ENCODE measurements at places on chromosomes 7 and 10.
A peak's percentile ranks its signal among the peaks of the same experiment; 100 is the strongest.

DNA sequence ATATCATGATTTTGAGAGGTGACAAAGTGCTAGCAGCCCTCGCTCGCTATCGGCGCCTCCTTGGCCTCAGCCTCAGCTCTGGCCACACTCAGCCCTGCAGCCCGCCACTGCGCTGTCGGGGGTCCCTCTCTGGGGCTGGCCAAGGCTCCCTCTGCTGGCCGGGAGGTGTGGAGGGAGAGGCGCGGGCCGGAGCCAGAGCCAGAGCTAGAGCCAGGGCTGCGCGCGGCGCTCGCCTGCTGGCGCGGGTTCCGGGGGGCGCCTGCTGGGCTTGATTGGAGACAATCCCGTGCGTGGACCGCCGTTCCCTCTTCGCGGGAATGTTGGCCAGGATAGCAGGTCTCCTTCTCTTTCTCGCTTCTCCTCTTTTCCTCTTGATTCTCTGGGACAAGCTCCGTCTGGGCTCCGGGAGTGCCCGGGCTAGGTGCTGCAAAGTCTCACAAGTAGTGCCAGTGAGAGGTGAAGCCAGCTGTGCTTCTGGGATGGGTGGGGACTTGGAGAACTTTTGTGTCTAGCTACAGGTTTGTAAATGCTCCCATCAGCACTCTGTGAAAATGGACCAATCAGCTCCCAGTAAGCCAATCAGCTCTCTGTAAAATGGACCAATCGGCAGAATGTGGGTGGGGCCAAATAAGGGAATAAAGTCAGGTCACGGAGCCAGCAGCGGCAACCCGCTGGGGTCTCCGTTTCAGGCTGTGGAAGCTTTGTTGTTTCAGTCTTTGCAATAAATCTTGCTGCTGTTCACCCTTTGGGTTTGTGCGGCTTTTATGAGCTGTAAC, 43.4 kb upstream of the ELMO1 start:
- DNase-seq, result no peak

DNA sequence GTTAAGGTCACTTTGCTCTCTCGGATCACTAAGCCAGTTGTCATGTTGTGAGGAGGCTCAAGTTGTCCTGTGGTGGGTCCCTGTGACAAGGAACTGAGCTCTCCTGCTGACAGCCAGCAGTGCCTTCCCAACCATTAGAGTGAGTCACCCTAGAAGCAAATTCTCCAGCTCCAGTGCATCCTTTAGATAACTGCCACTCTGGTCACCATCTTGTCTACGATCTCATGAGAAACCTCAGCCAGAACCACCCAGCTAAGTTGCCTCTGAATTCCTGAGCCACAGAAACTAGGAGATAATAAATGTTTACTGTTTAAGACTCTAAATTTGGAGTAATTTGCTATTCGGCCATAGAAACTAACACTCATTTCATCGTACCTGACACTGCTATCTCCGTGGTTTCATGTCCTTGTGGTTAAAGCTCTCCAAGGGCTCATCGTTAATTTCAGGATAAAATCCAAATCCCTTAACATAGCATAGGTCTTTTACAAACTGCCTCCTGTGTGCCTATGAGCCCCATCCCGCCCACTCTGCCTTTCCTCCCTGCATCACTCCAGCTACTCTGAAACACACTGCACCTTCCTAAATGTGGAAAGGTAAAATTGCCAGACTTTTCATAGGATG, 56.5 kb upstream of the WIPF3 start:
- no peak for DNase-seq

GRCh38 chr7:42156291-42156865, 80.6 kb downstream of the GLI3 start:
- peak; percentile 54 for DNase-seq

DNA sequence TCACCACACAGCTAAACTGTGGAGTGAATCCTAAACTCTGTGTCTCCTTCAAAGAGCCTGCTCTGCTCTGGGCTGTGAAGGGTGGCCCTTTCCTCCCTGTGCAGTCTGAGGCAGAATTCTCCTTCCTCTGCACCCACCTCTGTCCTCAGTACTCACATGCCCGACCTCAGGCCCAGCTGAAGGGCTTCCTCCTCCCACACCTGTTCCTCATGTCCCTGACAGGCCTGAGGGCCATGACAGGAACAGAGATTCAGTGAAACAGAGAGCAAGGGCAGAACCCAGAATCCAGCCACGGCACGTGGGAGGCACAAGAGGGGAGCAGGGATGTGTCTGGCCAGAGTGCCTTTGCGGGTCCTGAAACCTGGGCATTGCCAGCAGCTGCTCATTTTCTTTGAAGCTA, 13.9 kb downstream of the CREB3L2 start:
- DNase-seq, result no peak

DNA sequence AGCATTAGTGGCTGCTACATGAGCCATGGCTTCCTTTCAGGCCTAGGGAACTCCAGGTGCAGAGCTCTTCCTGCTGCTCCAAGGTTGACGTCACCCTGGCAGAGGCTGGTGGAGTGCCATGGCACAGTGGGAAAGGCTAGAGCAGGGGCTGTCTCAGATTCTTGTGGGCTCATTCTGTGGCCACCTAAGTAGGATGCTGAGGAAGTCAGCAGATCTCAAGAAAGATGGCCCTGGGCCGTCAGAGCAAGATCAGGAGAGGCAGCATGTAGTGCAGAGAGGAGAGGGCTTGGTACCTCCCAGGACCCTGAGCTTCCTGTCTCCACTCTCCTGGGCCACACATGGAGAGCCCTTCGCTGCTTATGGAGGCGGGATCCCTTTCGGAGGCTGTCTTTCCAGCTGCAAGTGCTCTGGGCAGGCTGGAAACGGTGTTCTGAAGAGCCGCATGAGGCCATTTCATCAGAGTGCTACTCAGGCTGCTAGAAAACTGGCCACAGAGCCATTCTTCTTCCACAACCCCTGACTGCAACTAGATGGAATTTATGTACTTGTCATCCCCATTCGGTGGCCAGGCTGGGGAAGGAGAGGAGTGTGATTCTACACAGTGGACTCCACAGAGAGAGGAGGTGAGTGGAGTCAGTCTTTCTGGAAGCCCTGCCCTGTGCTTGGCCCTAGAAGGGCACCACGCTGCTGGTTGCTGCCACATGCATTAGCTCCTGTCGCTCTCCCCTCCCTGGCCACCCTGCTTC, 304.2 kb downstream of the RPS24 start:
- DNase-seq, result no peak

GRCh38 chr10:132921818-132922807, 20.3 kb downstream of the CFAP46 start:
- no peak for DNase-seq

GRCh38 chr10:11861341-11861740, 38.2 kb downstream of the PROSER2 start:
- DNase-seq, result no peak

DNA sequence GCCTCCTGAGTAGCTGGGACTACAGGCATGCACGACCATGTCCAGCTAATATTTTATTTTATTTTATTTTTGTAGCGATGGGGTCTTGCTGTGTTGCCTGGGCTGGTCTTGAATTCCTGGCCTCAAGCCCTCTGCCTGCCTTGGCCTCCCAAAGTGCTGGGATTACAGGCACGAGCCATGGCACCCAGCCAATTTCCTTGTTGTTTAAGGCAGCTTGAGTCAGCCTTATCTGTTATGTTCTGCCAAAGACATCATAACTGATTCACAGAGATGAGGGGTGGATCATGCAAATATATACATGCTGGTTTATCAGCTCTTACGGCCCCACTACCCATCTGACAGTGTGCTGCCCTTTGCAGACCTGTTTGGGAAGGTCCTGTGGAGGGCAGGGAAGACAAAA, 826.7 kb downstream of the TYW1 start:
- peak; percentile 14 for DNase-seq
